ENCODE measurements at places on chromosomes 11 and 22. TPM values are rescaled to one million over a fixed set of nuclear protein-coding genes. Genes with fewer than 3 reads are reported as not detected.

The CSNK2A3 gene
- 1.2 TPM for total RNA-seq

DNA sequence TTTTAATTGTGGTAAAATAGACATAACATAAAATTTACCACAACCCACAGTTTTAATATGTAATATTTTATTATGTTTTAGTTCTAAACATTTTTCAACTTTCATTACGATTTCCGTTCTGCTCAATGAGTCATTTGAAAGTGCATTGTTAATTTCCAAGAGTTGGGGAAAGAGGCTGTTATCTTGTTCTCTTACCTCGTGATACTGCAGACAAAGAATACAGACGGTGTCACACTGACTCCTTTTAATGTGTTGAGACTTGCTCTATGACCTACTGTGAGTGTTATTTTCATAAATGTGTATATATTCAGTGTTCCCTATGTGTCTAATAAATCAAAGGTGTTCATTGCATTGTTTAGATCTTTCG is 10.8 kb upstream of the RAC2 start:
- DNase-seq = no peak

The CCDC85B gene
- total RNA-seq = 76.4 TPM

The LRP4 gene
- 10.1 TPM for total RNA-seq

GRCh38 chr11:118088531-118088930 is 1.8 kb upstream of the SMIM35 start:
- DNase-seq = no peak

DNA sequence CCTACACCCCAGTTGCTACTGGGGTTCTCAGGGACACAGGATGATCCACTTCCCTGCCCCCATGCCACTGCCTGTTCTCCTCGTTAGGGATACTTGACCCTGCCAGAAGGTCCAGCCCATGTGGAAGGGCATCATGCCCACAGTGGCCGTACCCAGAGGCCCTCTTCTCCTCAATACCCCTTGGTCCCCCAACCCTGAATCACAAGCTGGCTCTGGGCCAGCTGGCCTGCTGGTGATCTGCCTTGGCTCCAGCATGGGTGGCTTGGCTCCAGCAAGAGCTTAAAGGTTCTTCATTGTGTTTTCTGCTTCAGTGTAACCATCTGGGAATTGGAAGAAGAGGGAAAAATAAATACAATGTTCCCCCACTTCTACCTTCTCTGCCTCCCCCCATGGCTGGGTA is 11.1 kb upstream of the TPBGL start:
- DNase-seq = no peak

Data from vagina (tissue), 2 donors.